ENCODE measurements at places on chromosomes 4 and X.

- no peak overlapping the region for H3K27ac ChIP-seq
- no peak for DNase-seq
- H3K4me3 ChIP-seq, result no peak overlapping the region
- no peaks in the 10 kb centered on the region for H3K27me3 ChIP-seq
- no peaks in the 10 kb centered on the region for H3K36me3 ChIP-seq
Observed at GRCh38 chr4:157983300-157983699, 189.5 kb downstream of the GASK1B start.

GRCh38 chr4:3480528-3481112 is 17.5 kb downstream of the DOK7 start:
- peak overlapping the region; percentile 23 for H3K4me3 ChIP-seq
- H3K27ac ChIP-seq, result no peak overlapping the region
- peak; percentile 100 for DNase-seq
- H3K27me3 ChIP-seq, result peaks cover 34% of the 10 kb centered on the region

- H3K36me3 ChIP-seq, result no peaks in the 10 kb centered on the region
- no peaks in the 10 kb centered on the region for H3K4me1 ChIP-seq
- no peak for DNase-seq
- no peak overlapping the region for H3K4me3 ChIP-seq
Observed at GRCh38 chr4:24054910-24055309, 165.1 kb upstream of the PPARGC1A start.

DNA sequence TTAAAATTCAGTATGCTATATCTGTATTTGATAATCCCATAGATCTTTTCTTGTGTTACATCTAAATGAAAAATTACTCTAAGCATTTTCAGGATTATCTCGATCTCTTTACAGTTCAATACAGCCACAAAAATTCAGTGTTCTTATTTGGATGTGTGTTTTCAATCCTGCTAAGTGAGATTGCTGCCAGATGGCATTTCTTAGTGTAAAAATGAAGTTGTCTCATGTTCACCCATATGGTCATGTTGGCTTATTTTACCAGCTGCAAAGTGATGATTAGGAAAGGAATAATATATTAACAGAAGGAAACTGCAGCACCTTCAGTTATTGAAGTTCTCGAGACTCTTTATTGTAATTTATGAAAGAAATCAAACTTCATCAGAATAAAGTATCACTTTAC is 12.1 kb upstream of the FAM47A start:
- H3K4me3 ChIP-seq, result no peak overlapping the region
- DNase-seq, result no peak
- no peak overlapping the region for H3K27ac ChIP-seq

- H3K4me1 ChIP-seq, result no peaks in the 10 kb centered on the region
- no peak for DNase-seq
- H3K36me3 ChIP-seq, result no peaks in the 10 kb centered on the region
- no peak overlapping the region for H3K4me3 ChIP-seq
Observed at GRCh38 chr4:68466185-68466584, 18.9 kb downstream of the TMPRSS11E start.

DNA sequence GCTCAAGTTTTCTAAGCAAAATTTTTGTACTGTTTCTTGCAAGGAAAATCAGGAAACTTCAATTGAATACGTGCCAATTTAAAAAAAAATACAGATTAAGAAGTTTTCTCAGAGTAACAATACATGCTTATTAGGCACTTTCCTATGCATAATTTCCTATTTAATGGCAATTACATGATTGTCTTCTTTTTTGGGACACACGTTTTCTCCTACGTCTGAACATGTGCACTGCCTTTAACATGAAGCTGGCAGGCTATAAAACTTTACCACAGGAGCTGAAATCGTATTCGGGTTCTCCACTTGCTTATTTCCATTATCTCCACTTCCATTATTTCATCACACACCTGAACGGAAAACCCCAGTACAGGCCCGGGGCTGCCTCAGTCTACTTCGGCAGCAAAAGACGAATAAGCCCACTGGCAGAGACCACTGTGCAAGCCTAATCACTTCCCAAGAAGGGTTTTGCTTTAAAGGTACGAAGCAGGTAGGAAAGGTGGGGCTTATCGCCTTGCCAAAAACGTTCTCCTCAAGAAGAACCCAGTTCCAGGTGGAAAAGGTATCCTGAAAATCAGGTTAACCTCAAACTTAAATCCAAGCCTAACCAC is 575 bp downstream of the RCHY1 start:
- H3K4me3 ChIP-seq, result peak overlapping the region; percentile 83
- H3K4me1 ChIP-seq, result no peaks in the 10 kb centered on the region
- no peak for DNase-seq
- peaks cover 3% of the 10 kb centered on the region for H3K36me3 ChIP-seq
- peak overlapping the region; percentile 87 for H3K27ac ChIP-seq

DNA sequence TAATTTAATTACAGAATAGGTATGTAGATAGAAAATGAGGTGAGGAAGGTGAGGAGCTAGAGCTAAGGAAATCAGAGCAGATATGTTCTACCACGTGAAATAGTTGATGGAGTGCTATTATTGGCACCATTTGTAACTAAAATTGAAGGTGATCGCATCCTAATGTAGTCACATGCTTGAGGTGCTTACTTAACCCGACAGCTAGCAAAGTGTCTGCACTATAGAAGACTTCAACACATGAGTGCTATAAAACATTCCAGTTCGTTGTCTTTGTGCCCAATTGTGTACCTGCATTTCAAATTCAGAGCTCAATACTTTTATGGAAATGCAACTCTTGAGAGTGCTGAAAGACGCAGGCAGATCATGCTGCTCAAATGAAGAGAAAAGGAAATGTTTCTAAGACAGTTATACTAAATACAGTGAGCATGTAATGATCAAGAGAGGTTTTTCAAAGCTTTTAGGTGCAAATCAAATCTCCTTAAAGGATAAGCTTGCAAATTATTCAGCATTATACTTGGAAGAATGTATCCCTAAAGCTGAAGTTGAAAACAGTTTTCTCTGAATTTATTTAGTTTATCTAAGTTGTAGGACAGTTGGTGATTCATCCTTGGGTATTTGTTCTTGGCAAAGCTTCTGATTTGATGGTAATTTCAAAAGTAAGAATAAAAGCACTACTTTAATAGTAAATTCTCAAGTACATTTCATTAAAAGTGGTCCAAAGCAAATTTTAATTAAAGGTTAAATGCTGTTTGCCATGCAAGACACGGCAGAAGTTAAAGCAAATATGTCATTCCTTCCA is 223.9 kb upstream of the EPHA5 start:
- H3K4me3 ChIP-seq, result no peak overlapping the region
- H3K27me3 ChIP-seq, result no peaks in the 10 kb centered on the region
- H3K27ac ChIP-seq, result no peak overlapping the region
- no peaks in the 10 kb centered on the region for H3K36me3 ChIP-seq
- H3K4me1 ChIP-seq, result peaks cover 5% of the 10 kb centered on the region

- no peaks in the 10 kb centered on the region for H3K36me3 ChIP-seq
- H3K4me3 ChIP-seq, result no peak overlapping the region
- H3K27me3 ChIP-seq, result no peaks in the 10 kb centered on the region
- H3K27ac ChIP-seq, result no peak overlapping the region
- H3K4me1 ChIP-seq, result no peaks in the 10 kb centered on the region
- DNase-seq, result no peak
Observed at GRCh38 chr4:62394766-62395165, 1194.6 kb downstream of the ADGRL3 start.

- H3K27me3 ChIP-seq, result no peaks in the 10 kb centered on the region
- H3K4me1 ChIP-seq, result no peaks in the 10 kb centered on the region
- H3K27ac ChIP-seq, result no peak overlapping the region
- DNase-seq, result no peak
- no peak overlapping the region for H3K4me3 ChIP-seq
Observed at GRCh38 chr4:126230269-126230668, 915.5 kb downstream of the FAT4 start.

DNA sequence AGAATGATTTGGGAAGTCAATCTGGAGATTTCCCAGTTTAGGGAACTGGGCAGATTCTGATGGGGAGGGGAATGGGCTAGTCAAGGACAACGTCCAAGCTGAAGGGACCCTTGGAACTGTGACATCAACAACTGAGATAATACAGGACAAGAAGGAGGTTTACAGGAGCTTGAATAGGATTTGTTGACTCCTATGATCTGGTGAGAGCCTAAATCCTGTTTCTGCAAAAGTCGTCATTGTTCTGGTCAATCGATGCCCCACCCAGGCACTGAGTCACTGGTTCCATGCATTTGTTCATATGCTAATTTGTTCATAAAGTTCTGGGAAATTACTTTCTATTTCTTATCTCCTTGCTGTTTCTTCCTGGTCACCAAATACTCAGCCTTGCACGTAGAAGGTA is 15.3 kb upstream of the PDGFRA start:
- H3K4me1 ChIP-seq, result no peaks in the 10 kb centered on the region
- no peak overlapping the region for H3K4me3 ChIP-seq
- no peak for DNase-seq
- peaks cover 12% of the 10 kb centered on the region for H3K27me3 ChIP-seq
- H3K36me3 ChIP-seq, result no peaks in the 10 kb centered on the region

DNA sequence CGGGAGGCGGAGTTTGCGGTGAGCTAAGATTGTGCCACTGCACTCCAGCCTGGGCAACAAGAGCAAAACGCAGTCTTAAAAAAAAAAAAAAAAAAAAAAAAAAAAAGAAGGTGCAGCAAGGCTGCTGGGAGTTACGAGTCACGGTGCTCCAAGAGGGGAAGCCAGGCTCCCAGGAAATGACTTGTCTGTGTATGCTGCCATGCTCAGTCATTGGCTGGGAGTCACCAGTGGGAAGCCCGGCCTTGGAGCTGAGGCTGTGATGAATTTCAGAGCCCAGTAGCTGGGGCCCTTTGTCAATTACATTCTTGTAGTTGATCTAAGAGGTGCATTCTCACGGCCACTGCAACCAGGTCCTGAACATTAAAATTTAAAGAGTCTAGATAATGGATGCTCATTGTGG is 1105.1 kb upstream of the TENM3 start:
- no peak overlapping the region for H3K27ac ChIP-seq
- no peaks in the 10 kb centered on the region for H3K36me3 ChIP-seq
- no peak overlapping the region for H3K4me3 ChIP-seq
- no peak for DNase-seq

GRCh38 chr4:152780267-152780778 is 569 bp downstream of the ARFIP1 start:
- H3K27me3 ChIP-seq, result no peaks in the 10 kb centered on the region
- H3K4me3 ChIP-seq, result peak overlapping the region; percentile 92
- no peaks in the 10 kb centered on the region for H3K36me3 ChIP-seq
